ENCODE measurements at places on chromosomes 3 and 15. TPM values are rescaled to one million over a fixed set of nuclear protein-coding genes. Genes with fewer than 3 reads are reported as not detected.

DNA sequence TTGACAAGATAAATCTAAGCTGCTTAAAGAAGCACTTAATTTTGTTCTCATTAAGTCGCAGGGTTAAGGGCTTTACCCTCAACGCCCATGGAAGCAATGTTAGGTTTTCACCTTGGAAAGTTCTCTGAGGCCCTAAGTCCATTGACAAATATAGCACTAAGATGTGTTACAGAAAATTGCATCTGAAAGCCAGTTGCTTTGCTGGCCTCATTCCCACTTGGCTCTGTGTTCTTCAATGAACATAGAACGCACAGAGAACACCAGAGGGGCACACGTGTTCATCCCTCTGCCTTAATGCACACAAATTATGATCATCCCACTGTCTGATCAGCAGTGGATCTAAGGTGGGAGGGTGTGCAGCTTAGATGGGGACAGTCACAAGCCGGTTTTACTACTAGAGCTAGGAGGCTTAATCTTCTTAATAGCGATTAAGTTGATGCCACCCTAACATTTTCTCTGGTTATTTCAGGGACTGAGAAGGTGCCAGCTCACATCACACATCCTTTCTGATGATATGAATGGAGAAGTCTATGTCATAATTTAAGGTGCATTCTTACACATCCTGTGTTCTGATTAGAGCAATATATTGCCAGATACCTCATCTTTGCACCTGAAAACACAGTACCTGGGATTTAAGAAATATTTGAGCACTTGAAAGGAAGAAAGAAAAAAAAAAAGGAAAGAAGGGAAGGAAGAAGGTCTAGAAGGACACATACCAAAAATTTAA, 224.4 kb upstream of the ICE2 start:
- H3K27me3 ChIP-seq = no peaks in the 10 kb centered on the region
- no peak for DNase-seq
- H3K4me3 ChIP-seq = no peak overlapping the region
- H3K27ac ChIP-seq = peak overlapping the region; percentile 19

- H3K4me3 ChIP-seq = no peak overlapping the region
- H3K36me3 ChIP-seq = peaks cover 24% of the 10 kb centered on the region
- peaks cover 10% of the 10 kb centered on the region for H3K4me1 ChIP-seq
- H3K27me3 ChIP-seq = no peaks in the 10 kb centered on the region
- no peak for DNase-seq
Observed at GRCh38 chr15:67199881-67200763, 54.3 kb downstream of the AAGAB start.

DNA sequence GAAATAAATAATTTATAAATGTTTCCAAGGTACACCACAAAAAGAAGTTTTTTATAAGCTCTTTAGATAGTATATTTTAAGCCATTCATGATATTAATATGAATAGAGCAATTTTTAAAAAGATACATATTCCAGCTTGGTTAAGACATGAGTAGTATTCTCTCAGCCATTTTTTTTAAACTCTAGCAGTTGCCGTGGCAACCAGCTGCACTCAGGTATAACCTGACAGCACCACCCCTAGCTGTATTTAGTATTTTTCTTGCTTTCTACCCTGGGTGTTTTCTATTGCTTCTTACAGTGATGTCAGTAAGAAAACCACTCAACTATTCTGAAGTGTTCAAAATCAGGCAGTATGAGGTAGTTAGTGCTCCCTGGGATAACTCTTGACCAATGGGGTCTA, 496.3 kb upstream of the CNTN3 start:
- no peaks in the 10 kb centered on the region for H3K36me3 ChIP-seq
- H3K4me3 ChIP-seq = no peak overlapping the region
- no peaks in the 10 kb centered on the region for H3K4me1 ChIP-seq
- no peaks in the 10 kb centered on the region for H3K27me3 ChIP-seq
- H3K27ac ChIP-seq = no peak overlapping the region

DNA sequence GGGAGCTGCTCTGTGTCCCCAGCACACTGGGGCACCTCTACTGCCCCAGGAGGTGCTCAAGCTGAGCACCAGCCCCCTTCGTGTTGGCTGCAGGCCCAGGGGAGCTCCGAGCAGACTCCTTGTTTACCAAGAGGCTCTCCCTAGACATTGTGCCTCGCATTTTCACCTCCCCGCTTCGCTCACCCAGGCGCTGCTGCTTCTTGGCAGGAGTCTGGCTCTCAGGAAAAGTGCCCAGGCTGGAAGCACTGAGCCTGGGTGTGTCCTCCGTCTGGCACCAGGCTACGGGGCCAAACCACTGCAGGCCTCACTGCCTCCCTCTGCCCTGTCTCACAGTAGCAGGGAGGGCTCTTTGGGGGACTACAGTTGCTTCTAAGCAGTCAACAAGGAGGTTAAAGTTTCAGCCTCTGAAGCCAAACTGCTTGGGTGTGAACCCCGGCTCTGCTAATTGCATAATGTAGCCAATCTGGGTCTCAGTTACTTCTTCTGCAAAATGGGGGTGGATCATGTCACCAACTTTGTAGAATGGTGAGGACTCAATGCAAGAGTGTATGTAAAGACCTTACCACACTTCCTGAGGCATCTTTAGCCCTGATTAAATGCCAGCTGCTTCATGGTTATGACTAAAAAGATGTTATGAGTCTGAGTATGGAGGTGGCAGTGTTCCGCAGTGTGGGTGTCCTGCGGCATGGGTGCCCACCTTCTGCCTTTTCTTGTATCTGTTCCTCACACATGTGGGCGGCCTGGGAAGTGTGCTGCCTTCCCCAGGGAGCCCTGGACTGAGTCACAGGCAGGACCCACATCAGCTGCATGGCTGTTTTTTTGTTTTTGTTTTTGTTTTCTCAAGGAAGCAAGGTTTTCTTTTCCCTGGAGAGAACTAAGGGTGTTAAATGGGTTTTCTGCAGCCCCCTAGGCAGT, 88.9 kb downstream of the CLSTN2 start:
- H3K36me3 ChIP-seq = no peaks in the 10 kb centered on the region
- H3K4me3 ChIP-seq = no peak overlapping the region
- no peaks in the 10 kb centered on the region for H3K4me1 ChIP-seq
- H3K27me3 ChIP-seq = peaks cover 6% of the 10 kb centered on the region

GRCh38 chr3:157280786-157281185, 120.8 kb upstream of the CCNL1 start:
- H3K4me1 ChIP-seq = peaks cover 7% of the 10 kb centered on the region
- no peaks in the 10 kb centered on the region for H3K36me3 ChIP-seq
- no peak overlapping the region for H3K27ac ChIP-seq
- DNase-seq = no peak
- H3K4me3 ChIP-seq = no peak overlapping the region
- H3K27me3 ChIP-seq = no peaks in the 10 kb centered on the region

DNA sequence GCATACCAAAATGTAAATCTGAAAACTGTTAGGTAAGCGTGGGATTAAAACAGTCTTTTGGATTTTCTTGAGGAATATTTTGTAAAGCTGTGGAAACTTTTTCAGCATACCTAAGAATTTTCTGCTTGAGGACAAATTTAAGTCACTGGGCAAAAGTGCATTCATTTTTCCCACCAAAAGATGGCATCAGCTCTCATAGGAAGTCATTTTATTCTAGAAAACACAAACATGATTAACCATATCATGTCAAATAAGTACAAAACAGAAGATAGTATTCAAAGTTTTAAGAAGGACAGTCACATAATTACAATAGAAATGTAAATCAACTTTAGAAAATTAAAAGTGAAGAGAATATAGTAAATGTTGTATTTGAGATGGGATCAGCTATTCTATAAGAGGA, 63.5 kb downstream of the SLC49A4 start:
- H3K4me1 ChIP-seq = peaks cover 8% of the 10 kb centered on the region
- DNase-seq = no peak
- no peak overlapping the region for H3K4me3 ChIP-seq
- H3K27ac ChIP-seq = no peak overlapping the region
- H3K27me3 ChIP-seq = no peaks in the 10 kb centered on the region

DNA sequence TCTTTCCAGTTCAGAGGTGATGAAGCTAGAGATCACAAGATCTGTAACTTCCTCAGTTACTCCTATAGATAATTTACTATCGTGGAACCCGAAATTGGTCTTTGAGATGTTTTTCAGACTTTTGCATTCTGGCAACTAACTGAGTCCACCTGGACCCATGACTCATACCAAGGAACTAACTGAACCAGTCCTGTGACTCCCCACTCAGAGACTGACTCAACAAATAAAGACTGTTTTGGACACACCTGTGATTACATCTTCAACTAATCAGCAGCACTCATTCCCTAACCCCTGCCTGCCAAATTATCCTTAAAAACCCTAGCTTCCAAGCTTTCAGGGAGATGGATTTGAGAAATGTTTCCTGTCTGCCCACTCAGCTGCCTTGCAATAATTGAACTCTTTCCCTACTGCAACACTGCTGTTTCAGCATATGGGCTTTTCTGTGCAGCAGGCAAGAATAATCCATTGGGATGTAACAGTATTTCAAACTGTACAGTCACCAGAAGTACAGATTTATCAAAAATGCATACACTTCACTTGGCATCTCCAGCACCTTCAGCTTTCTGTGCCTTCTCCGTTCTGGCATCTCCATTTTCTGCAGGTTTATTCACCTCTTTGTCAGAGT, 57.7 kb downstream of the GATM start:
- H3K4me1 ChIP-seq = no peaks in the 10 kb centered on the region
- no peaks in the 10 kb centered on the region for H3K36me3 ChIP-seq
- DNase-seq = no peak
- peaks cover 2% of the 10 kb centered on the region for H3K27me3 ChIP-seq
- H3K27ac ChIP-seq = no peak overlapping the region

GRCh38 chr3:189143321-189143720, 28.4 kb upstream of the TPRG1 start:
- no peak overlapping the region for H3K27ac ChIP-seq
- H3K4me3 ChIP-seq = no peak overlapping the region
- DNase-seq = no peak
- no peaks in the 10 kb centered on the region for H3K36me3 ChIP-seq

GRCh38 chr15:85027421-85027820, 45.8 kb downstream of the PDE8A start:
- H3K27ac ChIP-seq = no peak overlapping the region
- H3K27me3 ChIP-seq = no peaks in the 10 kb centered on the region
- no peaks in the 10 kb centered on the region for H3K36me3 ChIP-seq
- no peak overlapping the region for H3K4me3 ChIP-seq
- peaks cover 67% of the 10 kb centered on the region for H3K4me1 ChIP-seq
- no peak for DNase-seq

DNA sequence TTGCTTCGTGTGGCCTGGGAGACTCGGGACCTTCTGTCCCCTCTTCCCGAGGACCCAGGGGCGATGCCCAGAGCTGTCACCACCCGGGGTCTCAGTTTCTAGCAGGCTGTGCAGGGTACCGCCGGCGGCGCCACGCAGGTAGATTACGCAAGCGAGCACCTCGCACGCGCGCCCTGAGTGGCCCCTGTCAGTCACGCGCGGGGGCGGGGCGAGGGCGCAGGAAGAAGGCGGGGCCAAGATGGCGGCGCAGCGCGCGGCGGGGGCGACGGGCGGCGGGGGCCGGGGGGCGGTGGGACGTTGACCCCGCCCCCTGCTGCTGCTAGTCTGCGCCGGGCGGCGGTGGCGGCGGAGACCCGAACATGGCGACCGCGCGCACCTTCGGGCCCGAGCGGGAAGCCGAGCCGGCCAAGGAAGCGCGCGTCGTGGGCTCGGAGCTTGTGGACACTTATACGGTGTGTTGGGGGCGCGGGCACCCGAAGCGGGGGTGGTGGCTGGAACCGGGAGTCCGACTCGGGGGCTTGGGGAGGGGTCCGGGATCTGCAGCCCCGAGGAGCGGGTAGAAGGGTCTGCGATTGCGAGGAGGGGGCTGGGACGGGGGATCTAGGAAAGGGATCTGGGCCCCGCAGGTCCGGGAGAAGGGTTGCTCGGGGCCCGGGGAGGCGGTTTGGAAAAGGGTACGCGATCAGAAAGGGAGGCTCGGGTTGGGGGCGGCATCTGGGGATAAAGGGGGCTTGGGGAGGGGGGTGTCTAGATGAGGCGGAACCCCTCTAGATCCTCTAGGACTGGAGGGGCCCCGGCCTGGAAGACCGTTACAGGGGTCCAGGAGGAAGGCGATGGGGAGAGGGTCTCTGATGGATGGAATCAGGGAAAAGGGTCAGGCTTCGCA, at the start of gene NISCH:
Gene NISCH (plus strand): TSS at position 322 of the 886 bp plus-strand sequence. CDS start 38 bp downstream, at position 360.
- H3K27me3 ChIP-seq = no peaks in the 10 kb centered on the region
- H3K4me3 ChIP-seq = peak within 1 kb of the TSS; percentile 94
- peak within 1 kb of the TSS; percentile 96 for H3K27ac ChIP-seq
- DNase-seq = peak; percentile 96

DNA sequence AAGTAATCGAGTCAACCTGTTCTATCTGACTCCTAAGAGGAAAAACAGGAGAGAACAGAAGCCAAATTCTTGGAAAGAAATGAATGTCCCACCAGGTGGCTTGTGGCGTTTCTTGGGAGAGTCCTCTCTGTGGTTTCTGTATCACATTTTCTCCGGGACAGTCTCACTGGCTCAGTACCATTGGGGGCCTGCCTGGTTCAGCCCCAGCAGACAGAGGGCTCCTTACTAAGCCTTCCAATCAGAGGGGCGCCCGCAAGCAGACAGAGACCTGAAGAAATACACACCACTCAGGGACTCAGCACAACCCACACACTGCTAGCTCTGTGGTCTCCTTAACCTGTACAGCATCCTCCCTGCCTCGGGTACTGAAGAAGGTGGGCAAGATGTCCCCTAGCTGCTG, 302.1 kb downstream of the TLE3 start:
- no peaks in the 10 kb centered on the region for H3K4me1 ChIP-seq
- DNase-seq = no peak
- no peaks in the 10 kb centered on the region for H3K36me3 ChIP-seq
- H3K4me3 ChIP-seq = no peak overlapping the region
- H3K27ac ChIP-seq = no peak overlapping the region

GRCh38 chr3:23067116-23067515, 136.0 kb upstream of the UBE2E2 start:
- H3K4me1 ChIP-seq = no peaks in the 10 kb centered on the region
- H3K27me3 ChIP-seq = no peaks in the 10 kb centered on the region
- H3K36me3 ChIP-seq = no peaks in the 10 kb centered on the region
- no peak overlapping the region for H3K4me3 ChIP-seq
- no peak overlapping the region for H3K27ac ChIP-seq

- no peaks in the 10 kb centered on the region for H3K4me1 ChIP-seq
- no peak overlapping the region for H3K4me3 ChIP-seq
- no peak overlapping the region for H3K27ac ChIP-seq
- DNase-seq = no peak
- peaks cover 32% of the 10 kb centered on the region for H3K27me3 ChIP-seq
Observed at GRCh38 chr15:72182673-72183072, 14.9 kb downstream of the GRAMD2A start.

DNA sequence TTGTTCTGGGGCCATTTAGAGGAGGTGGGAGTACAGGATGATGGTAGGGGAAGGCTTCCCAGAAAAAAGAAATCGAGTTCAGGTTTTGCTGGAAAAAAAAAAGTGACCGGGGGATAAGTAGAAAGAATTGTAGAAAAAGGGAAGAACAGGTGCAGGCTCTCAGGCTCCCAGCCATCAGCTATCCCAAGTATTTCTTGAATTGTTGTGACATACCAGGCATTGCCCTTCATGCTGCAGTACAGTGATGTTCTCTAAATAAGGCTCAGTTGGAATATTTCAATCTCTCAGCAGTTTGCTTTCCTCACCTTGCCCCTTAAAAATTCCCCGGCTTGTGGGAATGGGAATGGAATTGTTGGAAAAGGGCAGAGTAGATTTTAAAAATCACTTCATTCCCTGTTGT, 82.5 kb upstream of the RGMA start:
- no peaks in the 10 kb centered on the region for H3K36me3 ChIP-seq
- H3K4me3 ChIP-seq = no peak overlapping the region
- no peak for DNase-seq
- H3K4me1 ChIP-seq = no peaks in the 10 kb centered on the region
- peaks cover 13% of the 10 kb centered on the region for H3K27me3 ChIP-seq

GRCh38 chr3:24220859-24221657, 273.6 kb downstream of the THRB start:
- H3K4me1 ChIP-seq = no peaks in the 10 kb centered on the region
- H3K27ac ChIP-seq = no peak overlapping the region
- H3K4me3 ChIP-seq = no peak overlapping the region
- no peak for DNase-seq
- no peaks in the 10 kb centered on the region for H3K36me3 ChIP-seq

The GOLGA8G gene
- not detected for total RNA-seq

The NRROS gene
- total RNA-seq = 8.1 TPM

The P4HTM gene
- total RNA-seq = 21.7 TPM

The ACSBG1 gene
- total RNA-seq = not detected
